ENCODE measurements at places on chromosomes 1 and 21.

GRCh38 chr1:155219592-155220031, 11.1 kb downstream of the MTX1 start:
- DNase-seq, result no peak

DNA sequence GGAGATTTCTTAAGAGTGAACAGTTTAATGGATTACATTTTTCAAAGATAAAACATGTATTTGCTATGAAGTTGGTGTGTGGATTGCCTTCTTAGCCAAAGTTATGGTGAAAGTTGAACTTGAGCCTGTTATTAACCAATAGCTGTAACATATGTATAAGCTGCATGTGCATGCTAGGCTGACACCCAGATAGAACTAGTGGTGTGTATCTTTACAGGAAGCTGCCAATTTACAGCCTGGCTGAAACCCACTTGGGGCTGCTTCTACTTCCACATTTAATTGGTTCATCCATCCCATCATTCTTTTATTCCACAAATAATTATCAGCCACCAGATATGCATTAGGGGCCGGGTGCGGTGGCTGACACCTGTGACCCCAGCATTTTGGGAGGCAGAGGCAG, 3.3 kb downstream of the PLA2G5 start:
- no peak for DNase-seq

- DNase-seq, result no peak
Measured at GRCh38 chr1:6249739-6250689, 6.0 kb downstream of the HES3 start.

- no peak for DNase-seq
Measured at GRCh38 chr1:93448983-93449804, 1.3 kb downstream of the FNBP1L start.

GRCh38 chr1:232667094-232667777, 37.3 kb upstream of the SIPA1L2 start:
- DNase-seq, result peak; percentile 16
